ENCODE measurements at places on chromosomes 7 and 10. TPM values are rescaled to one million over a fixed set of nuclear protein-coding genes. Genes with fewer than 3 reads are reported as not detected.

CLRN3 gene
- total RNA-seq = not detected

LFNG gene
- 35.4 TPM for total RNA-seq

ADCYAP1R1 gene
- 1.8 TPM for total RNA-seq

TMEM270 gene
- total RNA-seq = not detected

FRMPD2 gene
- total RNA-seq = not detected

LZTS2 gene
- 50.0 TPM for total RNA-seq

AASS gene
- total RNA-seq = 35.6 TPM

RBM20 gene
- total RNA-seq = 0.41 TPM

MUC12 gene
- total RNA-seq = not detected

CDNF gene
- 0.61 TPM for total RNA-seq

GARIN1A gene
- 2.1 TPM for total RNA-seq

NCF1 gene
- total RNA-seq = 32.8 TPM

CCDC7 gene
- 23.6 TPM for total RNA-seq

SPDYE2 gene
- total RNA-seq = not detected

STN1 gene
- total RNA-seq = 42.3 TPM

ADAM12 gene
- total RNA-seq = 0.98 TPM

AGR2 gene
- total RNA-seq = 66.3 TPM

CSTF2T gene
- total RNA-seq = 15.3 TPM

CTAGE4 gene
- 9.5 TPM for total RNA-seq

SUGCT gene
- total RNA-seq = 4.1 TPM

SLC29A4 gene
- 0.98 TPM for total RNA-seq

FIGNL1 gene
- total RNA-seq = 5.5 TPM

SOSTDC1 gene
- total RNA-seq = 3.7 TPM

FGFBP3 gene
- total RNA-seq = 0.81 TPM

FAM241B gene
- 5.2 TPM for total RNA-seq

CDH23 gene
- 10.9 TPM for total RNA-seq

EIF5AL1 gene
- 0.14 TPM for total RNA-seq

UCN3 gene
- 1.2 TPM for total RNA-seq

PRPS1L1 gene
- total RNA-seq = not detected

ZNF727 gene
- 5.5 TPM for total RNA-seq

LOXL4 gene
- total RNA-seq = 6.2 TPM

TMEM213 gene
- total RNA-seq = 9.6 TPM

CACNA2D1 gene
- 10.3 TPM for total RNA-seq

KDM7A gene
- total RNA-seq = 16.7 TPM

OGDHL gene
- total RNA-seq = 0.69 TPM

PPP1R3A gene
- total RNA-seq = not detected

SMIM30 gene
- total RNA-seq = 48.5 TPM

TSPAN33 gene
- 6.2 TPM for total RNA-seq

PRDX3 gene
- total RNA-seq = 76.7 TPM

LRCH4 gene
- total RNA-seq = 88.0 TPM

SPDYE2B gene
- total RNA-seq = not detected

MSMB gene
- total RNA-seq = not detected

MET gene
- 69.6 TPM for total RNA-seq

GALNT17 gene
- 7.1 TPM for total RNA-seq

MICALL2 gene
- 37.6 TPM for total RNA-seq

PILRA gene
- 36.9 TPM for total RNA-seq

UFSP1 gene
- 3.1 TPM for total RNA-seq

AKR1B15 gene
- not detected for total RNA-seq

C10orf143 gene
- total RNA-seq = 3.4 TPM

NKX2-3 gene
- total RNA-seq = 0.26 TPM

OR2A7 gene
- total RNA-seq = 13.9 TPM

UPK3BL2 gene
- 19.3 TPM for total RNA-seq

WASHC2A gene
- 53.6 TPM for total RNA-seq

All from upper lobe of right lung (tissue), 1 donor.